Fibroblast of the conjunctiva (primary cell): ENCODE measurements at places on chromosomes 12 and 14.
A peak's percentile ranks its signal among the peaks of the same experiment; 100 is the strongest.

DNA sequence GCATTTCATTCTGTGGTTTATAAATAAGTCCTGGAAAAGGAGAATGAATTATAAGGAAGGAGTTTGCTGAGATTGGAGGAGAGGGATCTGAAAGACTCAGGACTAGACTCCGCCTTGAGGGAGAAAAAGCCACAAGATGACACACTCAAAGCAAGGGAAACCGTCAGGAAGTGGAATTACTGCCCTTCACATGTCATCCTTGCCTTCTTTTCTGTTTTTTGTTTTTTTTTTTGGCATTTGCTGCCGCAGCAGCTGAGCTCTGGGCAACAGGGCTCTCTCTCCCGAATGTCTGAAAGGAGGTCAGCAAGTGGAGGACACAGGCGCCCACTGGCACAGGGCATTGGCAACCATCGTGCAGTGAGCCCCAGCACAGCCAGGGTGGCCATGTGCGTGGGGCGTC, 344.9 kb downstream of the DPF3 start:
- no peak for DNase-seq

DNA sequence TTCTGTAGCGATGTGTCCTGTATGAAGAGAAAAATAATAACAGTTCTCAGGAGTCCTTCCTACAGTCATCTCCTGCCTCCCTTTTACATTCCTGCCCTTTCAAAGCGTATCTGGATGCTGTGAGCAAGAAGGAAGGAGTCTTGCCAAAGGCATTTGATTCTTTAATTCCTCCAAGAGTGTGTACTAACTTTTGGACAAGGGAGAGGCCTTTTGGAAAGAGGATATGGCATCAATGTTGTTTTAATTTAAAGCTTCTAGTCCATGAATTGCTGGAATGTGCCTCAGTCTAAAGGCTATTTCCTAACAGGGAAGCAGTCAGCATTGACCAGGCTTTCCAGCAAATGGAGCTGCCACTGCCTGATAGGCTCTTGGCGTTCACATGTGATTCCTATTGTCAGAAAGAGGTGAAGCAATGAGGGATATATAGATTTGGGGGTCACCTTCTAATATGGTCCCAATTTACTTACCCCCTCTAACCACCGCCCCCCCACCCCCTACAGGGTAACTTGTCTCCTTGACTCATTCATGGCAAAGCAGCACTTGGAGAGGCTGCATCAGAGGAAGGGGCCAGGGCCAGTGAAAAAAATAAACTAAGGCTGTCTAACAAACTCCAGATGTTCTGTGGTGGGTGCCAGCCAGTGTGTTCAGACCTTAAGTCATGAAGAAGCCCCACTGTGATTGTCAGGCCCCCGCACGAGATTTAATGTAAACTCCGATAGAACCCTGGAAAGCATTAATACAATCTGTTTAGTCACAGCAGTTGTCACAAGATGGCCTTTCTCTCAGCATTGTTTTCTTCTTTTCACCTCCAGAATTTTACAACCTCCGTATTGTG, 220.3 kb downstream of the FBXL14 start:
- DNase-seq, result peak; percentile 96

DNA sequence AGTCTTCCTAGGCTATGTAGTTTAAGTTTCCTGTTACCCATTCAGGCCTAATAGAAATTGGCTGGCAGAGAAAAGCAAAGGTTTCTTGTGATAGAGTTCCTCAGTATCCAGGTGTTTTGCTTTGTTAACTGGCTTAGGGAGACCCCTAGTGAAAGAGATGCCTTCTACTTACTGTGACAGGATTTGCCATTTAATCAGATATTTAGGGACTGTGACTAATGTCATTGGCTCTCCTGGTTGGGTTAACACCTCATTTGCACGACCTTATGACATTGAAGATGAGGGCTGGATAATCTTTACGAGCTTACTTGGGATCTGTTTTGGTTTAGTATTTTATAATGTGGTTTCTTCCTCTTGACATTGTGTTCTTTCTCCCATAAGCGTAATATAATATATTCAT, 5.8 kb downstream of the MON2 start:
- DNase-seq, result no peak

- DNase-seq, result no peak
Measured at GRCh38 chr14:48672506-48672905, 913.7 kb downstream of the RPS29 start.

GRCh38 chr12:80846952-80847351, 90.8 kb downstream of the LIN7A start:
- no peak for DNase-seq

DNA sequence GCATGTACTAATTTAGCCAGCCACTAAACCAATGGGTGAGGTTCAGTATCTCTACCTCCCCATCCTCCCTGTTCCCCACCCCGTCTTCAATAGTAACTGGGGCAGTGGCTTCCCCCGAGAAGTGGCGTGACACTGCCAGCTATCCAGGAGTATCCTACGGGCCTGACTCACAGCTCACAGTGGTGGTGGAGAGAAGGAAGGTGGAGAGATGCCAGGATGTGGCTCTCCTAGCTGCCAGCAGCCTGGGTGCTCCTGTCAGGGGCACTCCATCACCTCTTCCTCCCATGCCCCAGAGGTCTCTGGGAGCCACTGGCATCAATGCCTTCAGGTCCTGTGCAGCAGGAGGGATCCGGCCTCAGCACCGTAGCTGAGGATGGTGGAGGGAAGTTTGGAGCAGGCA, 49.0 kb downstream of the TSPAN11 start:
- no peak for DNase-seq

- DNase-seq, result no peak
Measured at GRCh38 chr12:59843260-59843843, 247.5 kb downstream of the SLC16A7 start.

GRCh38 chr12:62660756-62661155, 194.1 kb downstream of the MON2 start:
- DNase-seq, result peak; percentile 34

GRCh38 chr14:50533806-50534205, 1.4 kb upstream of the MAP4K5 start:
- no peak for DNase-seq

- DNase-seq, result no peak
Measured at GRCh38 chr12:95959107-95959506, 16.0 kb downstream of the AMDHD1 start.

- no peak for DNase-seq
Measured at GRCh38 chr14:52961060-52961639, 10.3 kb upstream of the FERMT2 start.

- DNase-seq, result no peak
Measured at GRCh38 chr14:72416892-72417291, 477.0 kb downstream of the DPF3 start.

- no peak for DNase-seq
Measured at GRCh38 chr14:56284641-56285040, 166.4 kb downstream of the PELI2 start.

DNA sequence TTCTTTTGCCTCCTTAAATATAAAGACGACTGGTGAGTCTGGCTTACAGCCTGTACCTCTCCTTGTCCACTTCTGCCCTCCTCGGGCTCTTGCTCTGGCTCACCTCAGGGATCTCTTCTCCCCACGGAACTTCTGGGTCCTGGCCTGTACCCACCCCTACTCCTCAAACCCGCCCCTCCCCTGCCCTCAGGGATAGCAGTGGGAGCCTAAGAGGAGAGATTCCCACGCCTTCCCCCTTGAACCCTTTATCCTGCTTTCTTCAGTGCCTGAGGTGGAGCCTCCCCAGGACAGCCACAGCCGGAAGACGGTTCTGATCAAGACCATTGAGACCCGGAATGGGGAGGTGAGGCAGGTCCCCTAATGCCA, 2.7 kb downstream of the PRPH start:
- no peak for DNase-seq

GRCh38 chr14:29108908-29109307, 342.3 kb downstream of the FOXG1 start:
- DNase-seq, result no peak

- no peak for DNase-seq
Measured at GRCh38 chr12:65673156-65673690, 151.1 kb upstream of the HMGA2 start.

DNA sequence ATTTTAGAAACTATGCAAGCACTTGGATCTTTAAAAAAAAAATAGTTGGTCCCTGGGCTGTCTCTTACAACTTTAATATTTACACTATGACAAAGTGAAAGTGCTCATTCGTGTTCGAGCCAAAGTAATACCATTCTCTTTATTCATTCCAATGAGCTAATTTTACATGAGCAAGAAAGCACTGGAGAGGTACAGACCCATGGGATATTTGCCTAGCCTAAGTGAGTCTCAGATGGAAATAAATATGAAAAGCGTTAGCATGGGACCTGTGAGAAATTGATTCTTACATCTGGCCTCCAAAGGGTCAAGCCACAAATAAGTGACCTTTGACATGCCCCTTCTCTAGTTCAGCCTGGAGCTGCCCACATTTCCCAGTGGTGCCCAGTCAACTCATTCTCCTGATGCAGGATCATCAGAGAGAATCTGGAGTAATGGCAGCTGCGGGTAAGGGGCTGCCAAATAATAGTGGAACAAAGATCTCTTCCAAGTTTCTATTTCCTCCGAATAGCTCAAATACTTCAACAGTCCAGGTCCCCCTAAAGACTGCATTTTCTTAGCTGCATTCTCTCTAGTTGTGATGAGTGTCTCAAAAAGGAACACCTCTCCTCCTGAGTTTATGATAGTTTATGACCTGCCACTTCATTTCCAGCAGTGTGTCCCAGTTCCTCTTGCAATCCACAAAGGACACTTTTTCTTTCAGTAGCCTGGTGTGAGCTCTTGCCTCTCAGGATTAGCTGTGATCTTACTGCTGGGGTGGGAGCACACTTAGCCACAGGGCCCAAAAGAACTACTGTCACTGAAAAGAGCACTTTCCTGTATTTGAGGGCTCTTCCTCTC, 208.2 kb downstream of the DAD1 start:
- no peak for DNase-seq

- no peak for DNase-seq
Measured at GRCh38 chr12:62618930-62619329, 152.3 kb downstream of the MON2 start.

- DNase-seq, result no peak
Measured at GRCh38 chr14:93262446-93262845, 55.4 kb downstream of the UBR7 start.

DNA sequence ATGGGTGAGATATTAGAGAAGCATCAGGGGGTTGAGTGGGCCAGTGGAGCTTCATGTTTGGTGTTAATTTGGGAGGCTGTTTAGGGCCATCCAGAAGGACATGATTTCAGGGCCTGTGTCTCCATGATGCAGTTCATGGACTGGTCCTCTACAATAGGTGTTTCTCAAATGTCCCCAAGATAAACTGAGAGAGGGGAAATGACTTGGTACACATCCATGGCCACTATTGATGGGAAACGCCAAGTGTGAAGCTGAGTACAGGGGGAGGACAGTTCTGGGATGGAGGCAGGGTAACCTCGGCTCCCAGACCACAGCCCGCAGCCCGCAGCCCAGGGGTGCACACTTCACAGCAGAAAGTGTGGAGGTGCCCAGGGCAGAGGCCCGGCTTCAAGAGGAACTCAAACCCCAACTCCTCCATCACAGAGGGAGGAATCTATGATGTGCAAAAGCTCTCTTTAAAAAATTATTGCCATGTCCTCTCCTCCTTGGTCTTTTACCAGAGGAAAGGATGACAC, 33.3 kb downstream of the CACNA2D4 start:
- no peak for DNase-seq

- no peak for DNase-seq
Measured at GRCh38 chr12:70040141-70040540, 203.1 kb upstream of the CNOT2 start.

GRCh38 chr12:116337312-116337711, 59.8 kb upstream of the MED13L start:
- DNase-seq, result no peak

DNA sequence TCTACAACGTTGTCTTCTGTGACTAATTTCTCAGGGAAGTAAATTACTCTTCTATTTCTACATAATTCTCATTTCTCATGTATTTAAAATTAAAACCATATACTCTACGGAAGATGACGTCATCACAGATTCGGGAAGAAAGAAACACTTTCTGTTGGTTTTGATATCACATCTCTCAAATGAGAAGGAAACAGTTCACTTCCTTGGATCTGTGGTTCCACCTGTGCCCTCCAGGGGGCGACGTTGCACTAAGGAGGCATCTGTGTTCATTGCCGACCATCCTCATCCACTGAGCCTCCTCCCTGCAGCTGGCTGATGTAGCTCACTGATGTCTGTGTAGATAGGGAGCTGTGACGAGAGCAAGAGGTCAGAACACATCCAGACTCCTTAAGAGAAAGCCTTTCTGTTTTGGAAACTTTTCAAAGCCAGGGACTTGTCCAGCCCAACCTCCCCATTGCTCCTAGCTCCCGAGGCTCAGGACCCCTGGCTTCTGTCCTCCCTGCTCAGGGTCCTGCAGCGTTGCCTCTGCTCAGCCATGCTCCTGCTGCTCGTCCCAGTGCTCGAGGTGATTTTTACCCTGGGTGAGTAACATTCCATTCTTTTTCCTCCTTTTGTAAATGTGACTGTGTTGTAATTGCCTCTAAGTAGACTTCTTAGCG, 172.7 kb upstream of the OR4E1 start:
- DNase-seq, result no peak

GRCh38 chr12:70213707-70214106, 29.5 kb upstream of the CNOT2 start:
- no peak for DNase-seq

- no peak for DNase-seq
Measured at GRCh38 chr12:78938341-78939084, 73.9 kb downstream of the SYT1 start.

DNA sequence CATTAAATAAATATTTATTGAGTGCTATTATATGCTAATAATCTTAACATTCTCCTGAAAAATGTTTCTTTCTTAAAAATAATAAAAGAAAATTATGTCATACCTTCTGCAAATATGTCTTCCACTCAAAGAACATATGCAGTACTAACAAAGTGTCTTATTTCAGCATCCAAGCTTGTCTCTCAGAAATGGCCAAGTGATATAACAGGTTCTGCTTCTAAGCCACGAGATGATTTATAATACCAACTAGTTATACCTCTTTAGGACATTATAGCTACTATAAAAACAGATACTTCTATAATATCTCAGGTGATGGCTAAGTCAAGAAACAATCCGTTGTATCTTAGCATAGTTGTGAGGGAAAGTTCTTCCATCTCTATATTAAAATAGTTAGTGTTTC, 128.1 kb upstream of the ARID2 start:
- no peak for DNase-seq

- DNase-seq, result no peak
Measured at GRCh38 chr14:57769863-57770523, 95.9 kb downstream of the SLC35F4 start.

DNA sequence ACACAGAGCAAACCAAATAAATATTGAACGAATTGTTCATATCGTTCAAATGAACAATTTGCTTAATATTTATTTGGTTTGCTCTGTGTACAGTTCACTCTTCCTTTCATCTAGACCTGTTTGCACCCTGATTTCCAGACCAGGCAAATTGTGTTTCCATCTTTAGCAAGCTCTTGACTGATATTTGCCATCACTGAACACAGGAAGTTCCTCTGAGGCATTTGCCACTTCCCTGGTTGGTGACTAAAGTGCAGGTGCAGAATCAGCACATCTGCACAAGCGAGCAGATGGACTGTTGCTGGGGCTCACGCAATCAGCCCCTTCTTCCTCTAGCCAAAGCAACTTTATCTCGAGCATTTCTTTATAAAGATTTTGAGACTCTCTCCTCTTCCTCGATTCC, 112.9 kb downstream of the DAAM1 start:
- DNase-seq, result no peak
